ENCODE measurements at places on chromosomes 5 and 9.

DNA sequence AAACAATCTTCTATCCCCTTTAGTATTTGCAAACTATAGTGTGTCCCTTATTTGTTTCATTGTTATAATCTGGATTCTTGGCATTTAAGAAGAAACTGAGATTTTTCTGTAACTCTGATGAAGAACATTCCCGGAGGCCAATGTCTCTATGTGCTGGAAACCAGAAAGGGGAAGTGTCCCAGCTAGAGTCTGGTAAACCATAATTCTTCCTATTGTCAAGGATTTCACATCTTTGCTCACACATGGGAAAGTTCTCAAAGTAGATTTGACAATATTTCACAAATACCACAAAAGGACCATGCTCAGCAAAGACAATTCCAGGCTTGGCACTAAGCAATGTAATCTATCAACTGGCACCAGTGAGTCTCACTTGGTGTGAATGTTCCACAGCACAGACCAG, 146.8 kb downstream of the MUSK start:
- no peak for DNase-seq

DNA sequence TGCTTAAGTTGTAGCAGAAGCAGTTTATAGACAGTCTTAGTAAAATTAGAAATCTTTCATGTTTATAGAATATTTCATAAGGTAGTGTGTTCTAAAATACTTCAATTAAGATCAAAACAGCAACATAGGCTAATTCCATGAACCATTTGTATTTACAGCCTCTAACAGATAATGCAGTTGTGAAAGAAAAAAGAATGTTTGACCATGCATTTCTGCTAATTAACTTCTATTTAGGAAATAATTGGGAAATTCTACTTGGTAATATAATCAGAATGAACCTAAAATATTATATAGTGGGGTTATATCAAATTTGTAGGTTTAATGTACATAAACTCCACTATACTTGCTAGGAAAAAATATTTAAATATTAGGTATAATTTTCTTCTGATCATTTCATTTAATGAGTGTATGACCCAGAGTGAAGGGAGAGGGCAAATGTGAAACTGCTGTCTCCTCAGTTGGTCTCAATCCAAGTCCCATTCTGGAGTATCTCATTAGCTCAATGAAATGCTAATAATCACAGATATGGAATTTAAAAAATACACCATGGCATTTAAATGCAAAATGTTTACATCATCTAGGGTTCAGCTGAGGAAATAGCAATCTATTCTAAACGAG, 34.9 kb downstream of the ALDH1A1 start:
- DNase-seq, result no peak

DNA sequence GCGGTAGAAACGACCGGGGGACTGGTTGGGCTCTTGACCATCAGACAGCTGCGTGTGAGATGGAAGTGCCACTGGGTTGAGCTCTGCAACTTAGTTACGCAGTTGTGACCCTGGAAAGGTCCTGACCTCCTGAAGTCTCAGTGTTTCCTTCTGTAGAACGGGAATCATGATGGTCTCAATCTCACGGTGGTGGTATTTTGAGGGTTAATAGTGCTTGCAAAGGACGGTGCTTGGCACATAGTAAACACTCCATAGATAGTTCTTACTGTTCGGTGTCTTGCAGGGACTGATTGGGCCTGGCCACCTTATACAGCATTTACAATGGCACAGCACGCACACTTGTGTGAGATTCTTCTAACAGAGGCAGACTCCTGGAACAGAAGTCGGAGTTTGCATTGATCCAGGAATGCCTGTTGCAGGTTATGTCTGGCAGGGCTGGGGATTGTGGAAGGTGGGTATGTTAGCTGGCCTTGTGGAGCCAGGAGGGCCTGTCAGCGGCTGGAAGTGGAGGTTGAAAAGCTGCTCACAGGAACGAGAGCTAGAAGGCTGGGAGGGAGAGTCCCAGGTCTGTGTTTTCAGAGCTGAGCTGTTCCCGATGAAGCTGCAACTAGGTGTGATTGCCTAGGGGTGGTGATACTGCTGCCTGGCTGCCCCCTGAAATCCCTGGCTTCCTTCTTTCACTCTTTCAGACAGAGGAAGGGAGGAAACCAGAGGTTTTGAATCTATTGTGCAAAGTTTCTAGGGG, 962 bp upstream of the TXN start:
- peak; percentile 28 for DNase-seq

- peak; percentile 22 for DNase-seq
Measured at GRCh38 chr5:156913719-156914370, 49.2 kb downstream of the TIMD4 start.

- DNase-seq, result no peak
Measured at GRCh38 chr5:157912621-157913325, 53.8 kb upstream of the CLINT1 start.

GRCh38 chr9:89992326-89993198, 387.8 kb downstream of the GADD45G start:
- DNase-seq, result no peak

DNA sequence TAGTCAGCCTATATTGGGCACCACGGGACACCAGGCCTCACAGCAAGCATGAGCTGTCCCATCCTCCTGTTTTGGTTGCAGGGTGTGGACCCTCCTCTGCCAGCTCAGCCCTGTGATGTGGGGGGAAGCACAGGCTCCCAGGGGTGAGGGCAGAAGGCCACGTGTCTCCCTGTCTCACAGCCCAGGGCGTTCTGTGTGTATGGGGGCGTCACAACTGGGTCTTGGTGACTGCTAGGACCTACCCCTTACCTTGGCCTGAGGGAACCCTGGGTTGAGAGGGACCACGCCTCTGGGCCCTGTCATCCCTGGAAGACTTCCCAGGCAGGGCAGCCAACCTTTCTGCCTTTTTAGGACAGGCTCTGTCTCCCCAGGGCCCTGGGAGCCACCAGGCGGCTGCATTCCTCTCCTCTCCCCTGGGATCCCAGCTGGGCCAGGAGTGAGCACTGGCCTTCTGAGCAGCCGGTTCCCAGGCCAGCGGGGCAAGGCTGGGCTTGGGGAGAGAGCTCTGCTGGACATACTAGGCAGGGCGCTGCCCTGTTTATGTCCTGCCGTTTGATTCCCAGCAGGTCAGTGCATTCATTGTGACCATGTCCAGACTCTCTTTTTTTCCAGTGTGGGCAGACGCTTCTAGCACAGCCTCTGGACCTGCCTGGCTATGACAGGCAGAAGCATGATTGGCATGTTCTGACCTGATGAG, 97.4 kb downstream of the DAB2IP start:
- no peak for DNase-seq

DNA sequence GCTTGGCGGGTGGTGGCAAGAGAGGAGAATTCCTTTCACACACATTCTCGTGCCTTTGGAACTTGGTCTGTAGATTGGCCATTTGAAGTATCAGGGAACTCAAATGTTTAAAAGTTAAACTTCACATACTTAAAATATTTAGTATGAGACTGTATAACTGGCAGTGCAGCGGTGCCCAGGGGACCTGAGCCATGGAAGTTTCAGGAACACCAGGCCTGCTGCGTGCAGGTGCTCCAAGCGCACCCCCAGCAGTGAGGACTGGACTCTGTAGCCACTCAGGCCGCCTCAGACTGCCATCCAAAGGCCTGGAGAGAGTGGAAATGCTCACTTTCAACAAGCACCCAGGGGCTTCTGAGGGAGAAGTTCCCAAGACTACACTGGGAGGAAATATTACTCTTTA, 273.5 kb upstream of the IRX2 start:
- DNase-seq, result no peak

DNA sequence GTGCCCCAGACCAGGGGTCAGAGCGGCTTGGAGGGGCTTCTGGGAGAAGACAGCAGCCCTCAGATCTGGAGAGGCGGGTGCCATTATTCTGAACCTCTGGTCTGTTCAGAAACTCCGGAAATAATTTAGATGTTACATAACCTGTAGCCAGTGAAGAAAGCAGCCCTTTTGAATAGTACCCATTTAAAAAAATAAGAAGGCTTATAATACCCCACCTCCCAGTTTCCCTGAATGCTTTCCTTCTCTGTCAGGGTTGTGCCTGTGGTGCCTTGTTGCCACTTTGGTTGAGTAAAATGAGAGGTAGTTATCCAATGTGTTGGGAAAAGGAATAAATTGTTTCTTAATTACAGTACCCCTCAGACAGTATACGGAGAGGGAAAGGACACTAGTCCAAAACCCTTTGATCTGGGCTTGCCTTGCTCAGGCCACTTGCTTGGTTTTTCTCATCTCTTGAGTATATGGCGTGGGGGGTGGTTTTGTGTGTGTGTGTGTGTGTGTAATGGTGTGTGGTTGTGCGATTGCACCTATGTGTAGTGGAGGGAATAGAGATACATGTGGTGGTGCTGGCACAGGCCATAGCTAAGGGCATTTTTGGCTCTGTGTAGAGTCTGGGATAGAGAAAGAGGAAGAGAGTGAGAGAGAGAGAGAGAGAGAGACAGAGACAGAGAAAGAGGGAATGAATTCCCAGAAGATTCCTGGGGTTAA, 59.1 kb upstream of the TLR4 start:
- peak; percentile 13 for DNase-seq

DNA sequence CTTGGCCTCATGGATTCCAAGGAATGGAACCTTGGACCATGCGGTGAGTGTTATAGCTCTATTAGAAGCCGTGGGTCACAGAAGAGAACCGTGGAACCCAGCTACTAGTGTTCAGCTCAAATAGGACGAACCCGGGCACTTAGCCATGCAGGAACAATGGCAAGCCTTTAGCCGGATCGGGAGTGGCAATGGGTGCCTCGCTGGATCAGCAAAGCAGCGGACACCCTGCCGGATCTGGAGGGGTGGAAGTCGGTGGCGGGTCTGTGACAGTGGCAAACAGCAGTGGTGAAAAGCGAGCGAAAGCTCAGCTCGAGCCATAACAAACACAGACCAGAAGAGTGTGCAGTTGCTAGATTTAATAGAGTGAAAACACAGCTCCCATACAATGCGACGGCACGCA, 2.4 kb upstream of the CDO1 start:
- DNase-seq, result peak; percentile 25

DNA sequence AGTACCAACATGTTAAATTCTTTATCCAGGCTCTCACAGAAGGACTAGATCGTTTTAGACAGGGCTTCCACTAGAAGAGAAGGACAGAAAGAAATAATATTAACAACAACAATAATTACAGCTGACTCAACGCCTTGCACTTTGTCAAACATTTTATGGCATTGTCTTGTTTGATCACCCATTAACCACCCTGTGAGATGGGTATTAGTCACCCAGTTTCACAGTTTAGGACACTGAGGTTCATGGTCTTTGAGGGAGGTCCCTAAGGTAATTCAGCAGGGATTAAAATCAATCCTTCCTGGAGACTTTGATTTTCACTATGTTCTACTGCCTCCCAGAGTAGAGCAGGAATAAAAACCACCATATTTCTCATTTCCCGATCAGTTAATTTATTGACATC, 51.4 kb upstream of the BNC2 start:
- DNase-seq, result no peak

GRCh38 chr9:72635197-72635596, 113.8 kb downstream of the TMC1 start:
- DNase-seq, result no peak

- DNase-seq, result no peak
Measured at GRCh38 chr5:11611011-11611410, 293.2 kb downstream of the CTNND2 start.

GRCh38 chr5:140391312-140391711, 10.3 kb upstream of the ANKHD1 start:
- no peak for DNase-seq

GRCh38 chr5:131246504-131246903, 17.3 kb upstream of the CDC42SE2 start:
- DNase-seq, result no peak

DNA sequence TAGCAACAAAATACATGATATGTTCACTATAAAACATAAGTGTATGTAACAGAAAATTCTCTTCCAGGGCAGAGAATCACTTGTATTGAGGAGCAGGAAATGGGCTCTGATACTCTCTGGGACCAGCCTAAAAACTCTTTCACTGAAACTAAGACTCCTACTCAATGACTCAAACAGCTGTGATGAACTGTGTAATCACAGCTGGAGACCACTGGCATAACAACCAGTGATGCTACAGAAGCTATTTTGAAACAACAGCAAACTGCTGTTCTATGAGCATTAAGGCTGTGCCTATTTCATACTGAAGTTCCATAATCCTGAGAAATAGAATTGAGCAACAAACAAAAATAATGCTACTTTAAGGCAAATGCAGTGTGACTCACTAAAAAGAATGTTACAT, 594.0 kb downstream of the HINT1 start:
- DNase-seq, result no peak

GRCh38 chr5:175321927-175322532, 122.0 kb downstream of the DRD1 start:
- peak; percentile 12 for DNase-seq

DNA sequence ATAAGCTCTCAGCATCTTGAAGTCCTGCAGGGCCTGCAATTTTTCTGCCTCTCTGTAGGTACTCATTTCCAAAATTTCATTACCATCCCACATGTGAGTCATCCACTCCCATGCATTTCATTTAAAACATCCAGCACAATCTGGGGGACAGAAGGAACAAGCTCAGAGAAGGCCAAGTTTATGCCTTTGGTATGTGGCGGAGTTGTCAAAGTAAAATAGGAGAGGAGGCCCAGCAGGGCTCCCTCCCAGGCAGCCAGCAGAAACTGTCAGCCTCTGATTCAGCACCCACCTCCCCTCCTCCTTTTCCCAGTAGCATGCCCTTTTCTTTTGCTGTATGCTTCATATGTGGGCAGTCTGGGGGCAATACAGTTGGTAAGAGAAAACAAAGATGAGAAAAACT, 126.4 kb upstream of the ZNF366 start:
- peak; percentile 60 for DNase-seq

GRCh38 chr9:89225036-89225435, 46.4 kb upstream of the SHC3 start:
- no peak for DNase-seq

DNA sequence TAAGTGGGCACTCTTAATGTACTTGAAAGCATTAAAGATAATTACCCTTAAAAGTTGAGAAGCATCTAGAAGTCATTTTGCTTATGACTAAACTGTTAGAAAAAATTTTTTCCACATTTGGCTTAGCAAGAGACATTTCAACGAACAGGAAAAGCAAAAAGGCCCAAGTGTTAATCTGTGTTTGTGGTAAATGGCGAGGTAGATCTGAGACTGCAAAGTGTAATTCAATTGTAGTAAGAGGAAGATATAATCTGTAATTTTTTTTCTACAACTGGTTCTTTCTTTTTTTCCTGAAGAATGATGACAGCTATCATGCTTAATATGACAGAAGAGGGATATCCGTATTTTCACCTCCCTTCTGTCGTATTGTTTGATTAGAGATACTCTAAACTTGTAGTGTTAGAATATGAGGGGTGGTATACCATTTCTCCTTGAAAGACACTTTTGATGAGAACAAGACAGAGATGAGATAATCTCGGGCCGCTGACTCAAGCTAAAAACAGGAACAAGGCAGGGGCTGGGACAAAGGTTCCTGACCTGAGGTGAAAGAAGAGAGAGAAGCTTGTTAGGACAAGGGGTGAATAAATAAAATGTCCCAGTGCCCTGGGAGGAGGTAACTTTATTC, 459.3 kb upstream of the ZNF608 start:
- no peak for DNase-seq

- DNase-seq, result peak; percentile 23
Measured at GRCh38 chr5:138180183-138180782, 1.4 kb downstream of the KIF20A start.
